CD4-positive, alpha-beta T cell treated with Interferon alpha-2 for 1 hour (primary cell): ENCODE measurements at places on chromosomes 4 and X.

DNA sequence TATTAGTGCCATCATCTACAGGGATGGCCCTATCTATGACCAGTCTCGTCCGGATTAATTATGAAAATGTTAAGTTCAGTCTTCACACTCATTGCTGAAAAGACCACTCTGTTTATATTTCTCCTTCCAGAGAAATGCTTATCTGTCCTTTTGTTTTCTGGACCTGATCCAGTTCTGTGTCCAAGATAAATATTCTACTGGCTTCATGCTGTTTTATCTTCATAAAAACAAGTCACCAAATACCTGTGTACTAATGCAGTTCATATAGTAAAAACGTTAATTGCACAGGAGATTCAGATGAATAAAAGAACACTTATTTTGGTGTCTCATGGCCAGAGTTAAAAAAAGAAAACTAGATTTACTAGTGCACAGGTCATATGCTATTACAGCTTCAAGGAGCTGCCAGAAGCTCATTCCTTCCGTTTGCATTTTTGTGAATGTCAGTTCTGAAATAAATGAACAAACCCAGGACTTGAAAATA lies 17.3 kb downstream of the FNIP2 start:
- DNase-seq: no peak

GRCh38 chr4:104533156-104533555 lies 38.5 kb upstream of the CXXC4 start:
- DNase-seq: no peak

DNA sequence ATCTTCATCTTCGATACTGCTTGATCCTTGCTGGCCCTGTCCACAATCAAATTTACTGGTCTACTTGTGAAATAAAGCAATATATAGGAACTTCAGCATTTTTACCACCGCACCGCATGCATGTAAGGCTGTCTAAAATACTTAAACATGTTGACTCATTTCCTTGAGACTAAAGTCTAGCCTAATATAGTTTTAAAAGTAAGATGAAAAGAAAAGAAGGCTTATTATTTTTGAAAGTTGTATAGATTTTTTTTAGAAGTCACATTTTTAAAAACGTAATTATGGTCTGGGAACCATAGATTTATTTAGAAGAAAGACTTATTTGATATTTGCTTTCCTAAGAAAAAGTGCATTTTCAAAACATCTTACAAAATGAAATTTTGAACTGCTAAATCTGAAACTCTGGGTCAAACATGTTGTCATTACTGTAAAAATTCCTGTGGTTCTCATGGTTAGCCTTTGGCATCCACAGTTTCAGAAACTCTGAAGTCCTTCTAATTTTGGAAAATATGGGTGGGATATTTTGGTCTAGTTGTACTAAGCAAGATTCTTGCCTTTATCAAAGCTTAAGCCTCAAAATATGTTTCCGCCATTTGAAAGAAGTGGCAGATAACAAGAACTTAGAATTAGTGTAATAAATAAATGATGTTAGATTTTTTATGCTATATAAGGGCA lies 423.5 kb upstream of the CTSO start:
- no peak for DNase-seq

DNA sequence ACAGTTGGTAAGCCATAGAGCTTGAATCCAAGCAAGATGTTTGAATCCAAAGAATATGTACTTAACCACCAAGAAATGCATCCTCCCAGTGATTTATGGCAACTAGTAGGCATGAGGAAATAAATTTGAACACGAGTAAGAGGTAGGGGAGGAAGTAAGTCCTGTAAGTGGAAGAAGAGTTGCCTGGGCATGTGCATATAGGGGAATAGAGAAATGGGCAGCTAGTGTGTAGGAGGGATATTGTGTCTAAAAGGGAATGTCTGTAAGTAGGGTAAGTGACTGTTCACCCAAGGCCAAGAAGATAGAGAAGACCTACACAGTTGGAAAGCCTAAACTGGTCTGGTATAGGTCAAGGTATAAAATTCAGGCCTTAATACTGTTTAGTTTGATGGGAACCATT lies 4.6 kb downstream of the SH3BGRL start:
- DNase-seq: no peak

- DNase-seq: peak; percentile 41
Observed at GRCh38 chr4:81747242-81747930, 275.7 kb upstream of the RASGEF1B start.

GRCh38 chr4:6749340-6750171 lies 33.0 kb upstream of the KIAA0232 start:
- no peak for DNase-seq

- no peak for DNase-seq
Observed at GRCh38 chrX:150436195-150436594, 73.1 kb downstream of the MAMLD1 start.

GRCh38 chr4:141782205-141782604 lies 145.8 kb downstream of the IL15 start:
- no peak for DNase-seq

DNA sequence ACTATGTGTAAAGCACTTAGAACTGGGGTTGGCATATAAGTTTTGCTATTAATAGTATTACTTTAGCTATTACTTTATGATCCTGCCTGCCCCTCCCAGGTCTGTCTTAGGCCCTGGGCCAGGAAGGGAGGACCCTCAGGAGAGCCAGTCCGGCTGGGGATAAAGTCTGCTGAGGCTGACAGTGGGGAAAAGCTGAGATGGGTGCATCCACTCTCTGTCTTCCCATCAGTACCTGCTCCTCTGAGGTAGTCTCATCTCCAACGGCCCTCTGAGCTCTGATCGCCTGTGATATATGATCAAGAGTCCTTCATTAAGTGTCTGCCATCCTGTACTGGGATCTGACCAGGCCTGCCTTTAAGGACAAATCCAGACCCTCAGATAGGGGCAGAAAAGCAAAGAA lies 156.5 kb upstream of the PJA1 start:
- DNase-seq: no peak

- DNase-seq: no peak
Observed at GRCh38 chr4:3054169-3054759, 20.1 kb downstream of the HTT-AS start.

- DNase-seq: no peak
Observed at GRCh38 chrX:131747173-131747572, 203.3 kb downstream of the OR13H1 start.

- no peak for DNase-seq
Observed at GRCh38 chrX:149939655-149939904, 1.3 kb upstream of the EOLA2 start.

GRCh38 chr4:137124278-137124932 lies 407.9 kb downstream of the PCDH18 start:
- no peak for DNase-seq

- DNase-seq: no peak
Observed at GRCh38 chrX:132758759-132759158, 199.7 kb downstream of the HS6ST2 start.

DNA sequence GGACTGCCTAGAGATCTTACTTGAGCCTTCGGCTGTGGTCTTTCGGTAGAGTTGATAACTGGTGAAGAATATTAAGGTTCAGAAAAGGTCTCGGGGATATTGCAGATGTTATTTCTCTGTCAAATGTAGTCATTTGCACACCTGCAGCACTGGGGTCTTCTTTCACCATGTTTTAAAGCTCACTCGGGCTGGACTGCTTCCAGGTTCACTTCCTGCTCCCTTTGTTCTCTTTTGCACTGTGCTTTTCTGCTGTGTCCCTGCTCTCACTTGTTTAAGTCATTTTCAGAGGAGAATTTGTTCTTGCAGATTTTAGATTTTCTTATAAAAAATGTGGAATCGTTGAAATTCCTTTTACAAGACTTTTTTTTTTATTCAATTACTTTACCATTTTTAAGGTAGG lies 68.5 kb downstream of the BMPR1B start:
- DNase-seq: no peak

- DNase-seq: no peak
Observed at GRCh38 chrX:56802428-56802827, 73.4 kb downstream of the NBDY start.

DNA sequence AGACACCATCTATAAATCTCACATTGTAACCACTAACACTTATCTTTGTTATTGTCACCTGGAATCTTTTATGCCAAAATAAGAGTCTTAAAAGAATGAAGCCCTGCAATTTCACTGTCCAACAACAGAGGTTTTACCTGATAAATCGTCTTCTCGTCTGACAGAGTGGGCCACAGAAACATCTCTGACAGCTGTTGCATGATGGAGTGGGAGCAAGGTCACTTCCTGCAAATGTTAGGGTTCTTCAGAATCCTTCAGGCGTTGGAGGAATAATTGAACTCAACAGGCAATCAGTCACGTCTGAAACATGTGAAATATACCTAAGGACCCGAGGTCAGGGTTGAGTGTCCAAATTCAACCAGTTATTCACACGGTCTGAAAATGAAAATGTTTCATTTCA lies 353.6 kb downstream of the TRIML1 start:
- DNase-seq: no peak

DNA sequence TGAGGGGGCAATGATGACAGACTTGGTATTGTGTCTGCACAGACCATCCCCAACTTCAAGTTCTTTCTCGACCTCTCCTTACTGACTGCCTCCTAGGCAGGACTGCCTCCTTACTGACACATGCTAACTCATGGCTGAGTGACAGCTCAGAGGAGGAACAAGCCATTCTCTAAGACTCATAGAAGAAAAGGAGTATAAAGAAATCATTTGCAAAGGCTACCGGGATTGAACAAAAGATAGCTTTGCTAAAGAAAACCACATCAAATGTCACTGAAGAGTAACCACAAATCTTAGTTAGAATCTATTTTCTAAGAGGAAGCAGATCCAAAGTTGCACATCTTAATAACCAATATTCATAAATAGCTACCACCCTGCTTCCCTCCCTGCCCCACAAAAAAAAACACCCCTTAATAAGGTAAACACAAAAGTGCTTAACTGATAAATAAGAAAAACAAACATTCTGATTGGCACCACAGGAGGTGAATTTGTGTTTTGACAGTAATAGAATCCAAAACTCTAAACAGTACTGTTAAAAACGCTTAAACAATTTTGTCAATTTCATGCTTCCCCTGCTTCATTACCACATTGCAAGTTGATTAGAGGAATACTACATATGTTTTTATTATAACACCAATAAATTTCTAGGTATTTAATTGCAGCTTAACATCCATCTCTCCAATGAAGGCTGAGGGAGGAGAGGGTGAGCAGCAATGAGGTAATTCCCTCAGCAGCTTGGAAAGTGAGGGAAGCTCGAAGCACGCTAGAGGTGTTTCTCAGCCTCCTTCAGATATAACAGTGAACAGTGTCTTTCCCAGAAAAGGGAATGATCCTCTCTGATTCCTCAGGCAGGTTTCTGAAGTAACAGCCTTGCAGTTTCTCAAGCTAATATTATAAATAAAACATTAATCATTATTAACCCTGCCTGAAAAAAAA lies 160.0 kb downstream of the HNRNPD start:
- DNase-seq: peak; percentile 48

GRCh38 chr4:153419029-153419428 lies 47.1 kb upstream of the TMEM131L start:
- DNase-seq: no peak

DNA sequence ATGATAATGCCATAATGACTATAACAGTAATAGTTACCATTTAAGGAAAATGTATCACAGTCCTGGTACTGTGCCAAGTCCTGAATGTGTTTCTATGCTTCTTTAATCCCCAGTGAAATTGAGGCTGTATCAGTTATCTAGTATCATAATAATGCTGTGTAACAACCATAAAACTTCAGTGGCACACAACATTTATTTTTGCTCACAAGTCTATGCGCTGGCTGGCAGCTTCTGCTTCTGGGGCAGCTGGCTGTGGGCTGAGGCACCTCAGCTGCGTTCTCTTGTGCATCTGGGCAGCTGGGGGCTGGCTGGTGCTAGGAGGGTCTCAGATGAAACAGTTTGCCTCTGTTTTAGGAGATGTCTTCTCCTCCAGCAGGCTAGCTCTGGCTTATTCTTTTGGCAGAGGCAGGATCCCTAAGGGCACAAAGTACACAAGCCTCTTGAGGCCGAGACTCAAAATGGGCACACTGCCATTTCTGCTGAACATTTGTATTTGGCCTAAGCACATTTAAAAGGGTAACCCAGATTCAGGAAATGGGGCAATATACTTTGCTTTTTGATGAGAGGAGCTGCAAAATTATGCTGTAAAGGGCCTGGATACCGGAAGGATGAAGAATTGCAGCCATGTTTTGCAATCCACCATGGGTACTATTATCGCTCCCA lies 62.6 kb upstream of the DHX15 start:
- no peak for DNase-seq

DNA sequence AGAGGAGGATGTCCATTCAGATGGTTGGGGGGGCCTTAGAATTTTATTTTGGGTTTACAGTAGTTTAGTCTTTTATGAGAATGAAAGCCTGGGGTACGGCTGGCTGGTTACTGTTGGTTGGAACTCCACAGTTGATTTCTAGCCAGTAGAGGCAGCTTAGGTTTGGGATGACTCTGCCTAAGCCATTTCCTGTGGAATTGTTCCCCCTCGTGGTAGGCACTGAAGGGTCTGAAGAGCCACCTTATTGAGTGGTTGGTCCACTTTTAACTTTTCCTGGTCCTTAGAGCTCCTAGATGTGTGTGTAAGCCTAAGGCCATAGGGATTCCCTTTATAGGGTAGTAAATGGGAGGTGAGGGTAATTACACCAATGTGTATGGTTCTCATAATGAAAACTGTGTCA lies 19.7 kb downstream of the SPIN3 start:
- no peak for DNase-seq

DNA sequence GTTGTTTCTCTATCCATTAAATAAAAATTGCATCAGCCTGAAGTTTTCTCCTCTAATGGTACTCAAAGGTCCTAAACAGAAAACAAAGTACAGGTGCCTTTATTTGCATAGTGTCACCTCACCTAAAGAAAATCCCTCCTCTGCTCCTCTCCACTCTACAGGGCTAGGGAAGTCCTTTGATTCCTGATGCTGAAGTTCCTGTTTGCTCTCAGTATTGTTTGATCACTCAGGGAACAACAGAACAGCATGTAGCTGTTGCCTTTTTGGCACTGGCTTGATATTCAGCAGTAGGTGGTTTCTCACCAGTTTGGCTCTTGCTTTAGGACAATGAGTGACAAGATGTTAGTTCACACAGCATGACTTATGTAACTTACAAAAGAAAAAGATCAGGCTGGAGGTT lies 156.2 kb upstream of the SLC7A11 start:
- no peak for DNase-seq

- DNase-seq: no peak
Observed at GRCh38 chr4:2842687-2843262, 869 bp upstream of the ADD1 start.

DNA sequence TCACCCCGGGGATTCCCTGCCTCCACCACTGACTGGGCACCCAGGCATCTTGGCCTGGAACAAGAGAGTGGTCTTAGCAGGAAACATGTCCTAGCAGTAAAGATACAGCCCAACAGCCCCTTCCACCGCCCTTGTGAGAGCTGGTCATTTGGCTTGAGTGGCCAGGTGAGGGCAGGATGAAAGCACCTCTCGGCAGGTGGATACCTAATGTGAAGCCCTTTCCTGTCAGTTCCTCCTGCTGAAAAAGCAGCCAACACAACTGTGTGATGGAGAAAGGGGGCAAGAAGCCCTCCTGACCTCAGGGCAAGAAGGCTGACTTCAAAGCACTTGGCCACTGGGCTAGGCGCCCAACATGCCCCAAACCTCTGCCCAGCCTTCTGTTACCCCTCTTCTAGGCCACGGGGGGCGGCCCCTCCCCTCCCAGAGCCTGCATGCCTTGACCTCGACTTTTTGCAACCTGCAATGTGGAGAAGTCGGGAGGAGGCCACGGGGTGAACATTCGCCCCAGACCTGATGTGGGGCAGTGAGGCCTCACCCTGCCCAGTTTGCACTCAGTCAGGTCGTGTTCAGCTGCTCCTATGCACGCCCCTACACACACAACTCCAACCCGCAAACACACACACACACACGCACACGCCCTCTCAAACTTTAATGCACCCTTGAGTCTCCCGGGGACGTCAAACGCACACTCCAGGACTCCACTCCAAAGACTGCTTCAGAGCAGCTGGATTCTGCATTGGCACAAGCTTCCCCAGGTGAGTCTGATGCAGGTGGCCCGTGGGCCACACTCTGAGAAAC lies 1.1 kb downstream of the LGI2 start:
- DNase-seq: no peak
